HT1080 (cell line): ENCODE measurements at places on chromosomes 7 and 10. TPM values are rescaled to one million over a fixed set of nuclear protein-coding genes. Genes with fewer than 3 reads are reported as not detected.

GRCh38 chr10:53357587-53357986 lies 585.0 kb upstream of the MBL2 start:
- no peak for DNase-seq

GRCh38 chr10:99920486-99920885 lies 89.3 kb downstream of the DNMBP start:
- no peak for DNase-seq

DNA sequence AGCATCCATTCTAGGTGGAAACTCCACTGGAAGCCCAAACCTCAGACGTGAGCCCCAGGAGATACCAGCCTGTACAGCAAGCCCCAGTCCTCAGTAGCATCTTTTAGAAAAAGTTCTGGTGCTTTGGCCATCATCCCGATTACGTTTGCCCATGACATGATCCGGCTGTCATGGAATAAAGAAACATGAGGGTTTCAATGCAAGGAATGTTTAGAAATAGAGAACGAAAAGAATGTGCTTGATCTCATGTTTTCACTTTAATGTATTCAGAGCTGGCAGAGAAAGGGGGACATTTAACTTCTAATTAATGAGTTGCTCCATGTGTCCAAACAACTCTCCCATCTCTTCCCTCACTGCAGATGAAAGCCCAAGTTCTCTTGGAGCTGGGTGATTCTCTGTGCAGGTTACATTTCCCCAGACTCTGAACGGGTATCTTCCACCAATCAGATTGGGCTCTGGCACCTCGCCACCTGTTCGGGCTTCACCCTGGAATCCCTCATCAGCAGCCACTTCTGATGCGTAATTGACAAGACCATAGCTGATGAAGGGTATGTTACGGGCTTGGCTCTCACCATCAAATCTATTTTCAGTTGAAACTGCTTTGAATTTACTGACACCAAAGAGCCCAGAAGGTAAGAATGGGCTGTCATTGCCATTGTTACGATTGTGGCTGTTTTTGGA lies 165.3 kb downstream of the PLXNA4 start:
- no peak for DNase-seq

- DNase-seq = no peak
Measured at GRCh38 chr7:21371360-21371759, 56.5 kb upstream of the SP4 start.

- no peak for DNase-seq
Measured at GRCh38 chr7:12540850-12541249, 29.7 kb upstream of the SCIN start.

- DNase-seq = no peak
Measured at GRCh38 chr10:42574336-42574735, 64.0 kb downstream of the ZNF33B start.

DNA sequence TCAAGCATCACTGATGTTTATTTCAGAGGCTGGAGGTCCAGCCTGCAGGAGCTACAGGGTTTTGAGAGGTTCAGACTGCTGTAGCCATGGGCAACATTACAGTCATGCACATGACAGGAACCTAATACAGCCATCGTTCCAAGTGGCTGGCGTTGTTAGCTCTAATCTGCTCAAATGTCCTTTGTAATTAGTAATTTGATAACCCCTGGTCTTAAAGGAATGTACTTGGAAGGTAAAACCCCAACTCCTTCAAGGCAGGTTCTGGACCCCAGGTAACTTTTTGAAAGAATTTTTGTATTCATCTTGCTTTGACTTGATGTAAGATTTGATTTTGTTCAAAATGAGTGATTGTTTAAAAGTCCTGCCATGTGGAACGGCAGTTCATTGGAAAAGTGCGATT lies 34.7 kb upstream of the FOXI2 start:
- DNase-seq = no peak

DNA sequence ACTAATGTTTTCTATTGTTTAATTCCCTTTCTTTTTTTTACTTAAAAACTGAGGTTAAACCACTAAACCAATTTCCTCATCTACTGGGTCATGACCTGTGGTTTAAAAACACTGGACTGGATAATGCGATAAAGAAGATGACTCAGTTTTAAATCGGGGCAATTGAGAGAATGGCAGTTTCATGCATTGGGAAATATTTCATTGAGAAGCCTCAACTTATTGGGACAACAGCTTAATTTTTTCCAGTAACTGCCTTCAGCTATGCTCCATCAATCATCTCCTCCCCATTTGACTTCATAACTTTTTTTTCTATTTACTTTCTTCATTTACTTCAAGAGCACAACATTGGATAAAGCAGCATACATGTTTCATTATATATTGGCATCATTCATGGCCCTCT lies 61.8 kb upstream of the MET start:
- peak; percentile 51 for DNase-seq

DNA sequence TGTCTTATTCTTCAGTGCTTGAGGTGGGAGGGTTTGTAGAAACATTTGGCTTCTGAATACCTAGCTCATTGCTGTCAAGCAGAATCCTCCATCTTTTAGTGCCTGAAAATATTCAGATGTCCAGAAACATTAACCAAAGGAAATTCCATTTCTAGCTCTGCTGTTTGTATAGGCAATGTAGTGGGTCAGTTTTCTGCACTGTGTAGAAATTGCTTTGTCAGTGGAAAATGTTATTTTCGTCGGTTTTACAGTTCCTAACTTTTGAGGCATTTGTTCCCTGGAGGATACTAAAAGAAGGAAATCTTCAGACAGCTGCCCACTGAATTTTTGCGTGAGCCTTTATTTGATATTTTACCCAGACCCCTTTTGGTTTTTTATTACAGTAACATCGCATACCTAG lies 143.4 kb downstream of the TPST1 start:
- DNase-seq = no peak

DNA sequence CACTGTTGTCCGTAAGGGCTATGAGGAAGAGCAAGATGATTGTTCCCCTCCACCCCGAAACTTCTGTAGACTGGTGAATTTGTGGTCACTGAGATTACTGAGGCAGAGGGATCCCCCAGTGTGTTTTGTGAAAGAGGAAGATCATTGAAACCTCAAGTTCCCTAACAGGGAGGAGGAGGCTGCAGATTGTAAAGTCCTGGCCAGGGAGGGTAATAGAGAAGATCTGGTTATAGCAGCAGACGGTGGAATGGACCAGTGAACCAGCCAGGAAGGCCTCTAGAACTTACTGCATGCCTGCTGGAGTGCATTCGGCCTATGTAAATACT lies 31.1 kb downstream of the LMTK2 start:
- no peak for DNase-seq

DNA sequence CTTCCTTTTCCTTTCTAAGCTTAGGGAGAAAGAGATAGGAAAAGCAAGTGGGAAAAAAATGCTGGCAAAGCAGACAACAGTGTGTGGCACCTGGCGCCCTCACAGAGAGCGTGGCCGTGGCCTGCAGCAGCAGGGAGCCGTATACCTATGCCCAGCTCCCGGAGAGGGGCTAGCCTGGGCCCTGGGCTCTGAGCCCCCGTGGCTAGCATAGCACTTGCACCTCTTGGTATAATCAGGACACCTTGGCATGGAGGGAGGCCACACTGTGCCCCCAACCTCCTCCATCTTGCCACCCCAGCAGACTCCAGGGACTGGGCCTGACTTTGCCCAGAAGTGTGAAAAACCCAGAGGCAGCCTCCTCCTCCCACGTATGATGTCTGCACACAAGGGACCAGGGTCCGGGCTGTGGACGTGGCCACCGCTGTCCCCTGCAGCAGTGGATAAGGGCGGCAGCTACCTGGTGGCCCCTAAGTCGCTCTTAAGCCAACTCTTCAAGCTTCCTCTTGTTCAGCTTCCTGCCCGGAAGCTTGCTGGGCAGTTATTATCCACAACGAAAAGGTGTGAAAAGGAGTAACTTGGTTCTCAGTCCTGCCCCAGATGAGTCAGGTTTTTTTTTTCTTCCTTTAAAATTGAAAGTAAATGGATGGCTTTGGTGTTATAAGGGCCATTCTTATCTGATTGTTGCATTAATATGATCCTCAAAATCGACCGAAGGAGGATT lies 249.1 kb upstream of the PITRM1 start:
- DNase-seq = no peak

Gene JAKMIP3
- 0.03 TPM in 2 replicates for total RNA-seq
